ENCODE measurements at places on chromosomes 11 and 22.

DNA sequence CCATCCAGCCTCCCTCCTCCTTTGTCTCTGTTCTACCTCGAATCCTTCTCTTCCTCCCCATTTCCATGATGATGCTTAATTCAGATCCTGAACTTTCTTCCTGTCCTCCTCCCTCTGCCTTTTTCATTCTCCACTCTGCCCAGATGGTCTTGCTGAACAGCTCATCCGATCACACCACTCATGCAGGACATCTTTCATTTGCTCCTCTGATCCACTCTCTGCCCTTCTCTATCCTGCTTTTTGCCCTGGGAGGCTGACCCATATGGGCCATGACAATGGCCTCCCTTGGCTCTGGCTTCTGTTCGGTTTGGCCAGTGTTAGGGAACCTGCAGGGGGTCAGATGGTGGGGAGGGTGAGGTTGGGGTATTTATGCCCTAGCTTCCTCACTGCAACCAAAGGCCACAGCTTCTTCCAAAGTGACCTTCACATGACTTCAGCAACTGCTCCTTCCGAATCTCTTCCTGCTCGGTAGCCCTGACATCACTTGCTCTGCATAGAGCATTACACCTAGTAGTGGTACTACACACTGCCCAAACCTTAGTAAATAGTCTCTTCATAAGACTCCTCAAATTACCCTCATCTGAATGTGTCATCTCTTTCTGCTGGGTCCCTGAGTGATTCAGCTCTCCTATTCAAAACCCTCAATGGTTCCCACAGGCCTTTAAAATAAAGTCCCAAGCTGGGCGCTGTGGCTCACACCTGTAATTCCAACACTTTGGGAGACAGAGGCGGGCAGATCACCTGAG, 32.7 kb upstream of the MICAL2 start:
- no peak for DNase-seq

DNA sequence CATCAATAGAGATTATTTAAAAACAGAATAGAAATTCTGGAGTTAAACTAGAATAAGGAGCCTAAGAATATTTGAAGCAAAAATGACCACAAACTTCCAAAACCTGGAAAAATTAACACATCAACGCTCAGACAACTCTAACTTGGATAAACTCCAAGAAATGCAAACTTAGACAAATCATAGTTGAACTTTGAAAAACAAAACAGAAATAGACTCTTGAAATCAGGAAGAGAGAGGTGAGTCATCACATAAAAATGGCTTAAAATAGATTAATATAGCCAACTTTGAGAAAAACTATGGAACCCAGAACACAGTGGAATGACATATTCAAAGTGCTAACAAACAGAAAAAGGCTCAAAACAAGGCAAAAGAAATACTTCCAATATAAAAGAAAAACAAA, 974.2 kb downstream of the JRKL start:
- no peak for DNase-seq

- DNase-seq = no peak
Observed at GRCh38 chr22:20062766-20063083, 17.3 kb upstream of the DGCR8 start.

DNA sequence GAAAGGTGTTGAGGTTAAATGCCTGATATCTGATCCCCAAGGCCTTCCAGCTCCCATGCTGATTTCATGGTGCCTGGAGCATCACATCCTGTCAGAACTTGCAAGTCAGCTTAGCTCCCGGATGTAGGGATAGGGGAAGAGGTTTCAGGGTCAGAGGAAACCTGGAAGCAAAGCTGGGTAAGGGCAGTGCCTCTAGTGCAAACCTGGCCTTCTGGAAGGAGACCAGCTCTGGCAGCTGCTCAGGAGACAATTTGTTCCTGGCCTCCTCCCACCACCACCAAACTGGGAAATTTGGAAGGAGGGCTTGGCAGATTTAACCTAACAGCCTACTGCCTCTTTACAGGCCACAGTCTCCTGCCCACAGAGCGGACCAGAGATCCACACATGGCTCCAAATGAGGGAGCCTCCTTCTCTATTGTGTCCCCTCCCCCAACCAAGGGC, 9.2 kb upstream of the TSKU start:
- DNase-seq = no peak

DNA sequence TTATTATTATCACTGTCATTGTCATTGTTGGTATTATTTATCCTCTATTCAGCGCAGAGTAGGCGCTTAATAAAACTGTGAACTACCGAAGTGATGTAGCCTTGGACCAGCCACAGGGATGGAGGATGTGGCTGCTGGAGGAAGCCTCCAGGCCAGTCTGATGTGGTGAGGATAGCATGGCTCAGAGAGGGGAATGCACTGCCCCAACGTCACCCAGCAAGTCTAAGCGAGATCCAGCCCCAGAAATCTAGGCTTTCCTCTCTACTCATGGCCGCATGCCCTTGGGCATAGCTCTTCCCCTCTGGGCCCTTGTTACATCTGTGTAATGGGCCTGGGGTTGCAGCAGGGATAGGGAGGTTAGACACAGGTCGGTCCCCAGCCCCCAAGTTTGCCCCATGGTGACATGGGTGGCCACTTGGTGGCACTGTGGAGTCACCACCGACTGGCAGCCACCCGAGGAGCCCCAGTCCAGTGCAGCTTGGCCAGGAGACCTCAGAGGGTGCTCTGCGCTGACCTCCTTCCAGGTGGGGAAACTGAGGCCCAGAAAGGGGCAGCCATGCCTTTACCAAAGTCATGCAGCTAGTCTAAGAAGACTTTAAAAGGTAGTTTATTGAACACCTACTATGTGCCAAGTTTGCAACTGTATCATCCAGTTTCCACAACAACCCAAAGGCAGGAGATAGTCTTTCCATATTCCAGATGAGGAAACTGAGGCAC, 395.7 kb downstream of the MN1 start:
- peak; percentile 17 for DNase-seq

GRCh38 chr22:21026783-21027692, 5.3 kb downstream of the SLC7A4 start:
- no peak for DNase-seq

DNA sequence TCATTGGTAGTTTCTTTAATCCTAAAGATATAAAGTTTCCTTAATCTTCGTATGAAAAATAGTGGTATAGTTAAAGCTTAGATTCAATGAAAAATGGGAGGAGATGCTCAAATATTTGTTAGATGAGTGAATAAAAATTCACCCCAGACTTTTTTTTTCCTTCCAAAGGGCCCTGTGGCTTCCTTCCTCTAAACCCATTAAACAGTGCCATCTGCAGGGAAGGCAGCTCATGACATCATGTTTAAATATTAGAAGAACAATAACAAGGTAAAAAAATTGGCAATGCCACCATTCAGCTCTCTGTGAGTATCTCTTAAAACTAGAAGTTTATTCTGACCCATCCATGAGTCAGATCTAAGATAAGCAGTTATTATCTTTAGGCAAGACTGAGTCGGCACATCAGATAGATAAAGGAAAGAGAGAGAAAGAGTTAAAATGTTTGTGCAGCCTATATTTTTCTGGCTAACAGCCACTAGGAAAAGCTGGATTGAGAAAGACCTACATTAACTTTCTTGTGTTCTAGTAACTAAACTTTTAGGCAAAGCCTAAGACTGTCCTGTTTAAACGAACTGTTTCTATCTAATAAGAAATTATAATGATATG, 19.1 kb upstream of the OOSP1 start:
- DNase-seq = peak; percentile 52
